ENCODE measurements at places on chromosomes 2 and 18.

- peak; percentile 63 for DNase-seq
Observed at GRCh38 chr2:28507796-28508764, 12.2 kb downstream of the PLB1 start.

GRCh38 chr18:30481871-30482270 is 560.7 kb downstream of the DSC3 start:
- no peak for DNase-seq

- no peak for DNase-seq
Observed at GRCh38 chr2:152098496-152099366, at the start of gene CACNB4. Gene CACNB4, minus strand, starts transcription at chr2:152099044.

DNA sequence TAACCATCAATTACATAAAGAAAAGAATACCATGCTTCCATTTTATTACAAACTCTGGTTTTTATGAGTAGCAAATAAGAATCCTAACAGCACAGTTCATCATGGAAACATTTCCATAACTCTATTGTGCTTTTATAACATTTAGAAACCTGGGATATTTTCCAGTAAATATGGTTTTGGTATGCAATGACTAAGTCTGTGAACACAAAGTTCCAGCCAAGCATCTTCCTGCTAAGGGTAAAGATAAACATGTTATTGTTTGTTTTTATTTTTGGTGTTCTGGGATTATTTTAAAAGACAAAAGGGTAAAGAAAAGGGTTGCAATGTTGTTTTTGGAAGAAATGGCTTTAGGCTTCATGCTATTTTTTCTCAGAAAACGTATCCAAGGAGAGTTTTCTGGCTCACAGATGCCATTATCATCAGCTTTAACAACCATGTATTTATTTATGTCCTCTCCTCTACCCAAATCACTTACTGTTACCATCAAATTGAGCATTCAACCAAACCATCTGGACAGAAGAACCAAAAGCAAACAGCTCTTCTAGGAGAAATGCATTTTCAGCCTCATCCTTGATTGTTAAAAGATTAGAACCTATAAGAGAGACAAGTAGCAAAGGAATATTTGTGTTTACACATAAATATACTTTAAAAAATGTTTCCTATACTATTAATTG is 116.0 kb downstream of the PLA2R1 start:
- no peak for DNase-seq

DNA sequence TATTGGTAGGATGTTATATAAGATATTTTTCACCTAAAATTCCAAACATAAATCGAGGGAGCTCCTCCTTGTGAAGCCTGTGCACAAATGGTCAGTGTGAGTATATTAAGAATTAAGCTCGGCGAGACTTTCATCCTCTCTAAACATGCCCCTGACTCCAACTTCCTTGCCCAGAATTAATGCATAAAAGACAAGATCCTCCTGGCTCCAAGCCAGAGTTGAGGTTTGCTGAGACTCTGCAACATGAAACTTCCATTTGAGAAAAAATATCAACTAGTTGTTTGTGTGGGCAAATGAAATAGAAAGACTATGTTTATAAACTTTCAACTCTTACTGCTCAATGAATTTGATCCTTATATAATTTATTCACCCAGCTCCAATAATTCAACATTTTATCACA is 68.1 kb downstream of the CCDC178 start:
- no peak for DNase-seq

GRCh38 chr2:112143150-112143549 is 5.0 kb downstream of the FBLN7 start:
- DNase-seq, result no peak

GRCh38 chr2:159650574-159650973 is 34.2 kb upstream of the BAZ2B start:
- peak; percentile 48 for DNase-seq

DNA sequence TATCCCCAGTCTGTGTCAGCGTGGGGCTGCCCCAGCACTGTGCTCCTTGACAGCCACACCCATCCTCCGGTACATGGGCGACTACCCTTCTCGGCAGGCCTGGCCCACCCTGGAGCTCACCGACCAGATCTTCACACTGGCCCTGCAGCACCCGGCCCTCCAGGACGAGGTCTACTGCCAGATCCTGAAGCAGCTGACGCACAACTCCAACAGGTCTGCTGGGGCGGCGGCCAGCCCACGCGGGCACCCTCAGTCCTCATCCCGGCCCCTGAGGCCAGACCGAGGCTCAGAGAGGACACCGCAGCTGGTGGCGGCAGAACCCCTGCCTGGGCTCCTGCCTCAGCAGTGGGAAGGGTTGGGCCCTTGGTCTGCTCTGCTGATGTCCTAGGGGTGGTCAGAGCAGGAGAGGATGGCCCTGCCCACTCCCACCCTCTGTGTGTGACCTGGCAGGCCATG is 14.4 kb upstream of the GPR17 start:
- no peak for DNase-seq

GRCh38 chr2:209389171-209389618 is 34.7 kb upstream of the MAP2 start:
- DNase-seq, result no peak

- no peak for DNase-seq
Observed at GRCh38 chr2:10022445-10022844, 20.9 kb upstream of the KLF11 start.

DNA sequence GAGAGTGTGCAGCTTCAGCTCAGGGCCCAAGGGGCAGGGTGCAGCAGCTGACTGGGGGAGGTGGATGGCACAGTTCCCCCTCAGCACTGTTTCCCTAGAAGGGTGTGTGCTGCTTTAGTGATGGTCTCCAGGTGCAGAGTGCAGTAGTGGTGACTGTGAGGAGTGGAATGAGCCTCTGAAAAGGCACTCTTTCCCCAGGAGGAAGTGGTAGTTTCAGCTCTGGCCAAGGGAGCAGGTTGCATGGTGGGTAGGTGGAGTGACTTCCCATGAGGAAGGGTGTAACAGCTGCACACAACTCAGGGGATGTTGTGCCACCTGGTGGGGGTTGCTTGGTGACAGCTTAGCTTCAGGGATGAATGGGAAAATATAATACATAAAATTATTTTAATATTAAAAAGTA is 251.5 kb upstream of the NXPH2 start:
- DNase-seq, result no peak

DNA sequence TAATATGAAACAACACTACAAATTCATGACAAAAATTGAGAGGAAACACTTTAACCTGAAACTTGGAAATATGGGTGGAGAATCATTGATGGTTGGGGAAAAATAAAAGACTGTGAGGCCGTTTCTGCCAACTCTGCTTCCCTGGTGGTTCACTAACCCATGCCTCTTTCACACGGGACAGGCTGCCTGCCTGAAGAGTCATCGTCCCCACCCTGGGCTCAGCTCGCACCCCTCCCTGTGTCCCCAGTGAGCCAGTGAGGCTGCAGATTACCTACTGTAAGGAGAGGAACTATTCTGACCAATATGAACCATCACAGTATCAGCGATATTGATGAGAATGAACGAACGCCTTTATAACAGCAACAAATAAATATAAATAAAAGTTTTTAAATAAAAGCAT is 357.8 kb upstream of the CDH20 start:
- DNase-seq, result no peak

- DNase-seq, result no peak
Observed at GRCh38 chr2:109442715-109443319, 170.9 kb downstream of the SEPTIN10 start.

DNA sequence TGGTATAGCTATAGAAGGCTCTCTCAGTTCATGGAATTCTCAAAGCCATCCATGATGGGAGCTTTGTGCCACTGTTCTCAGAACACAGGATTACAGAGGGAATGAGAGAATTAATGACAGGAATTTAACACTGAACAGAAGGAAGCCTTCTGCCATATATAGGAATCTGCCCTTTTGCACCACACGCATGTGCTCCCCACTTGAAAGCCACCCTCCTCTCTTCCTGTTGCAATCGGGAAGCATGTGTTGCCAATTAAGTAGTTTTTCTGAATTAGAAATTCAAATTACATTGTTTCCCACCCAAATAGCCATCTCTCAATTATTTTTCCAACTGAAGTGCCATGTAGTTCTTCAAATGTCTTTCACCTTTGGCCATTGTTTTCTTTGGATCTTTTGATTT is 71.3 kb downstream of the C1D start:
- DNase-seq, result no peak

- no peak for DNase-seq
Observed at GRCh38 chr18:76394780-76395476, 100.1 kb downstream of the ZNF516 start.

DNA sequence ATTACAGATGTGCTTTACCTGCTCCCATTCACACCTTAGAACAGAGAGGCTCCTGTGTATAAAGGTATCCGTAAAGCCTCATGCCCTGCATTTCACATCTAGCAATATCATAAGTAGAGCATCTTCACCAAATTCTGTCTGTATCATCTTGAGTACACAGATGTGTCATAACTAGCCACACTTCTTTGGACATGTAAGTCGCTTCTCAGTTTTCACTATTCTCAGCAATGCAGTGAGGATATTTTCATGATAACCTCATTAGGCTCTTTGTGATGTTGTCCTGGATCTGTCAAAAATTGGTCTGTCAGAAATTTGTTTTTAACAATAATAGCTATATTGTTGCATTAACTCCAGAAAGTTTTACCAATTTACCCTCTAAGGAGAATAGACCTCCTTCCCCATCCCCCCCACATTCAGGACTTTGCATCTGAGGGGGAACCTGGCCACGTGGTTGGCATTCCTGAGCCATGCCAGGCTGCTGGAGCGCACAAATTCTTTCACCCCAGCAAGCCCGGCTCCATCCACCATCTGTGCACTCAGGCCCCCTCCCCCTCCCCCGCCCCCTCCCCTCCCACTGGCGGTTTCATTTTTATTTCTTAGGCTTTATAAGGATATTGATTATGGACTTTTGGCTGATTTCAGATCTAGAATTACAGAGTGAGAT is 34.1 kb downstream of the AGAP1 start:
- DNase-seq, result no peak

- no peak for DNase-seq
Observed at GRCh38 chr2:224982910-224983711, 59.2 kb downstream of the DOCK10 start.

DNA sequence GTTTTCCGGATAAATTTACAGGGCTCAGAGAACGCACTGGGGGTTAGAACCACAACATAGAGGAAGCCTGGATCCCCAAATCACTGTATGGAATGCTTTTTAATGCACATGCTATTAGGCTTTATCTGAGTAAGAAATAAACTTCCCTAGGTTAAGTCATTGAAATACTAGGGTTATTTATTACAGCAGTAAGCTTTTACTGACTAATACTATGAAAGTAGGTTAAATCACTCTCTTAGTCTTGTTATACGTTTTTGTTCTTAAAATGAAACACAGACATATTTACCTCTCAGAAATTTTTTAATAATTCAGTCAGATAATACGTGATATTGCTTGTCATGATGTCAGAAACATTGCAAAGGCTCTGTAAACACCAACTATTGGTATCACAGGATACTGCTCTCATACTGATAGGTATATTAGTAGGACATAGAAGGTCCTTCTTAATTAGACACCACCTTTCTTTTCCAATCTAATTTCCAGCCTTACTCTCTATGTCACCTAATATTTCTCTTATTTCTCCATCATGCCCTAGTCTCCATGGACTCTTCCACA is 162.7 kb upstream of the NYAP2 start:
- no peak for DNase-seq

GRCh38 chr2:24937236-24937635 is 17.2 kb upstream of the ADCY3 start:
- no peak for DNase-seq

DNA sequence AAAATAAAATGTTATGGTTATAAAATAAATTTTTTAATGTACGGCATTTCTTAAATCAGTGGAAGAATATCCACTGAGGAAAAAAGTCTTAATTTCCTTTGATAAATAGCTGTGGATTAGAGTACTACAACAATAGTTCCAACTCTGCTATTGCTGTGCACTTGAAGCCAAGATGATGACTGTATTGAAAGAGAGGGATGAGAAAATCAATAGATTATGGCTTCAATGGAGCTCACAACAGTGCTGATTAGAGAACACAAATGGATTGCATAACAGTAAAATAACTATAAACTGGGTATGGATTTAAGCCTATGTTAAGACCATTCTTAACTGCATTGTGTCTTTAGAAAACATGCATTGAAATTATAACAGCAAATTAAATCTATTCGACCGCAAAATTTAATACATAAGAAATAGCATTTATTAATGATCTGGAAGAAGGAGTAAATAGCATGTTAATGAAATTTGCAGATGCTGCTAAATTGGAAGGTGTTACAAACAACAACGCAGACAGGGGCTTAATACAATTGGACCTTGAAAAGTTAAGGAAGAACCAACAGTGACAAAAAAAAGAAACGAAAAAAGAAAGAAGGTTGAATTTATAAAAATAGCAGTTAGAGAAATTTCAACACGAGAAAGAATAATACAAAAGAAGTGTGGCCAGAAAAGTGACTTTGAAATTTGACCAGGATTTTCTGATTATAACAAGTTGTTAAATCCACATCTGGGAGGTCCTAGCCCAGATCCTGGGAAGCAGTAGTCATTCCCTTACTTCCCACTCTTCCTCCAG is 8.6 kb upstream of the MAP3K20 start:
- no peak for DNase-seq

All from NCI-H2029 (cell line).